ENCODE measurements at places on chromosomes 5 and 9.

GRCh38 chr9:81086416-81086815 is 602.9 kb downstream of the TLE1 start:
- no peak for DNase-seq

- DNase-seq: no peak
Observed at GRCh38 chr5:55176176-55176818, 3.3 kb upstream of the CDC20B start.

DNA sequence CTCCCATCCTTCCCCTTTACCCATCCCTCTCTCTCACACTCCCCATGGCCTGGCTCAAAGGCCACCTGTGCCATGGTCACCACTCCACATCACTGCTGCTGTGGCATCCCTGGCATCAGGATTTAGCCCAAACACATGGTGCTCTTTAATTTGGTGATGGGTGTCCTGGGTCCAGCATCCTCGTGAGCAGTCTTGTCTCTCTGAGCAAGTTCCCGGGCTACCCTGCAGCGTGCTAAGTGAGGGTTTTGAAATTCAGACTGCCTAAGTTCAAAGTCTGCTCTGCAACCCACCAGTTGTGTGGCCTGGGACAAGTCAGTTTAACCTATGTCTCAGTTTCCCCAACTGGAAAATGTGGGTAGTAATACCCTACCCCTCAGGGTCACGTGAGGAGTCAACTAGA is 39.9 kb downstream of the WHRN start:
- no peak for DNase-seq

DNA sequence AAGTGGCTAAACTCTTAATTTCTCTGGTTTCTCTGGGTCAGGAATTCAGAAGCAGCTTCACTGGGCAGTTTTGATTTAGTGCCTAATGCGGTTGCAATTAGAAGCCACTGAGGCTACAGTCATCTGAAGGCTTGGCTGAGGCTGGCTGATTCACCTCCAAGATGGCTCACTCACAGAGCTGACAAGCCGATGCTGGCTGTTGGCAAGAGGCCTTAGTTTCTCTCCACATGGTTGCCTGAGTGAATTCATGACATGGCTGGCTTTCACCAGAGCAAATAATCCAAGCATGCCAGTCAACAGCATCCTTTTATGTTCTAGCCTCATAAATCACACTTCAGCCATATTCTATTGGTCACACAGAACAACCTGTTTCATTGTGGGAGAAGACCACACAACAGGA is 2.8 kb upstream of the CDK7 start:
- no peak for DNase-seq

DNA sequence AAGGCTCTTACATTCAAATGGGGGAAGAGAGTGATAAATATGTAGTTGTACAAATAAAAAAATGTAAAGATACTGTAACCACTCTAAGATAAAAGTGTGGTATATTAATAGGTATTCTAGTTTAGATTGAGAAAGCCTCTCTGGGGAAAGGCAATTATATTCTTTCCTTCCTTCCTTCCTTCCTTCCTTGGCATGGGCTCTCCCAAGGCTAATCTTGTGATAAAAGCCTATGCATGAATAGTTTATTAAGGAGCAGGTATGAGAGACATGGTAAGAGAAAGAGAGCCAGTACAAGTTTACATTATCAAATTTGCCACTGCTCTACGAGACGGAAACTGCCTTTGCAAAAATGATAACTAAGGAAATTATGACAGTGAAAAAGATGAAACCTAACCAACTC is 588.8 kb downstream of the PRELID2 start:
- no peak for DNase-seq
